Renal cortical epithelial cell (primary cell): ENCODE measurements at places on chromosomes 1 and 21. TPM values are rescaled to one million over a fixed set of nuclear protein-coding genes. Genes with fewer than 3 reads are reported as not detected.

DNA sequence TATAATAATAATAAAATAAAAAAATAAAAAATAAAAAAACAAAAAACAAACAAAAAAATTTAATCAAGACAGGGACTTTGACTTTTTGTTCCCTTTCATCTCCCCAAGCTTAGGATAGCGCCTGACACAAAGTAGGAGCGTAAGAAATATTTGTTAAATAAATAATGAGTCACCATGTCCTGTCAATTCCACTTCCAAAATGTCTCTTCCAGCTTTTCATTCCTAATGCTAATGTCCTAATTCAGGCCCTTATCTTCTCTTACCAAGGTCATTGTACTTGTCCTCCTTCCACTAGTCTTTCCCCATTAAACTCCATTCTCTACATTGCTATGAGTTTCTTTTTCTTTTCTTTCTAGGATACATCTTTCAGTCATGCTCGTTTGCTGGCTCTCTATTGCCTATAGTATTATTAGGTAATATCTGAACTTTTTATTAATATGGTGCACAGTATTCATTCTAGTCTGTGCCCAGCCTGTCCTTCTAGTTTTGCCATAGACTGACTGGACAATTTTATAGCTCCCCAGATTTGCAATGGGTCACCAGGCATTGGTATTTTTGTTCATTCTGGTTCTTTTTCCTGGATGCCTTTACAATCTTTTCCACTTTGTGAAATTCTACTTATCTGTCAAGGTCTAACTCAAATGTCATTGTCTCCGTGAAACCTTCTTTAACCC lies 11.4 kb downstream of the NEXN start:
- DNase-seq: no peak

DNA sequence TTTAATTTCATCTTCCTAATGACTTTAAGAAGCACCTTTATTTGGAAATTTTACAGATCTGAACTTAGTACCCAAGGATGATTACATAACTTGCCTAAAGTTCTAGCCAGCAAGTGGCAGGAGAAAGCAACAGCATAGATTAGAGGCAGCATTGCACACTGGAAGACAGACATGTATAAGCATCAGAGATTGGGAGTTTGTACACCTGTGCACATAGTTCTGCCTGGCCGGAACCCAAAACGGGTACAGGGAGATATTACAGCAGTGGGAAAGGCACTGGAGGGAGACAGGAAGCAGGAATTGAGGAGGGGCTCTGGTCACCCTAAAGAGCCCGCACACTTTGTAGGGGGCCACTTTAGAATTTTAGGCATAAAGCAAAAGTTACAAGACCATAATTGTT lies 19.3 kb downstream of the GBP6 start:
- no peak for DNase-seq

Gene PCP4L1
- total RNA-seq: 0.30 TPM in 1 of 2 replicates, not detected in the other

DNA sequence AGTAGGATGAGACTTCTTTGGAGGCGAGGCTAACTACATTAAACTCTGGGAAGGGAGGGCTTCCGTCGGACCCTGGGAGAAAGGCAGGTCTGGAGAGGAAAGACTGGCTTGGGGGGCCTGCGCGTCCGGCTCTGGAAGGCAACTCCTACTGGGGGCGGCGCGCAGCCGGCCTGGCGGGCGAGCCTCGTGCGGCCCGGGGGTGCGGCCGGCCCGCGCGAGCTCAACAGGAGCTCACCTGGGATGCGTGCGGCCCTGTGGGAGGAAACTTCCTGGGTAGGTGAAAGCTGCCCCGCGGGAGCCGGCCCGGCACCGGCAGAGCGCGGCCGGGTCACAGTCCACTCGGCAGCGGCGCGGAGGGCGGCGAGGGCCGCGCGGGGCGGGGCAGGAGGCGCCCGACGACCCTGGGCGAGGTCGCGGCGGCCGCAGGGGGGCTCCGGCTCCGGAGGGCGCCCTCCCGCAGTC lies 449 bp downstream of the EPS15 start:
- DNase-seq: no peak

- DNase-seq: peak; percentile 55
Measured at GRCh38 chr1:227318016-227318852, at the start of gene CDC42BPA. TSS of gene CDC42BPA (minus strand) at chr1:227318492. CDS start at chr1:227317182, 1,310 bp downstream.

GRCh38 chr1:3852711-3853485 lies 4.1 kb downstream of the CEP104 start:
- DNase-seq: no peak

Gene SLC45A1
- 0.52 and 2.0 TPM in 2 replicates for total RNA-seq

DNA sequence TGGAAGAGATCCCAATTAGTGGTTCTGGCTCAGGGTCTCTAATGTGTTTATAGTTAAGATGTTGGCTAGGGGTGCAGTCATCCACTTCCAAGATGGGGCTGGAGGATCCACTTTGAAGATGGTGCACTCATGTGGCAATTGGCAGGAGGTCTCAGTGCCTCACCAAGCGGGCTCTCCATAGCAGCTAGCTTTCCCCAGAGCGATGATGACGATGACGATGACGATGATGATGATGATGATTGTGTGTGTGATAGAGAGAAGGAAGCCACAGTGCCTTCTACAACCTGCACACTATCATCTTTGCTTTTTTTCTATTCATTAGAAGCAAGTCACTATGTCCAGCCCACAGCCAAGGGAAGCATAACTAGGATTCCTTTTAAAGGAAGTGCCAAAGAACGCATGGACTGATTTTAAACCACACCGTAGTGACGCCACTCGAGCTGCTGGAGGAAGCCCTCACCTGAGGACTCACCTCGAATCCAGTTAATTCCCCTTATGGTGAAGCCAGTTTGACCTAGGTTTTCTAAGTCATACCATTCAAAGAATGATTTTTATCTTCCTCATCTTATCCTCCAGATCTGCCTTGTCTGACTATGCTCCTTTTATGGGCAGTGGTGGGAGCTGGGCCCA lies 49.4 kb downstream of the SRRM1 start:
- no peak for DNase-seq

DNA sequence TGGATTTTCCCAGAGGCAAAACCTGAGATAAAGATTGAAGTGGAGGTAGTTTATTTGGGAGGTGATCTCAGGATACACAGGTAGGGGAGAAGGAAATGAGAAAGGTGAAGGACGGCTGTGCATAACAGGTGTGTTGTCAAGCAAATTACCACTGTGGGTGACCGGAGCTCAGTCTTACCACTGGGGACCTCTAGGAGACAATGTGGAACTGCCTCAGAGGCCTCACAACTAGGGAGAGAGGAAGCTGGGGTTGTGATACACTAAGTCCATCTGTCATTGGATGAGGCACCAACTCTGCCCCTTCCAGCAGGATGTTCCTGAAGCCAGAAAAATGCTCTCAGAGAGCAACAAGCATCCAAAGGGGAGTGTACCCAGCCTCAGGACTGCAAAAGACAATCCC lies 32.6 kb downstream of the GRIK3 start:
- DNase-seq: no peak

Gene PRELP
- 0.05 TPM in 1 of 2 replicates, not detected in the other for total RNA-seq

Gene WARS2
- 24.3 and 24.7 TPM in 2 replicates for total RNA-seq

DNA sequence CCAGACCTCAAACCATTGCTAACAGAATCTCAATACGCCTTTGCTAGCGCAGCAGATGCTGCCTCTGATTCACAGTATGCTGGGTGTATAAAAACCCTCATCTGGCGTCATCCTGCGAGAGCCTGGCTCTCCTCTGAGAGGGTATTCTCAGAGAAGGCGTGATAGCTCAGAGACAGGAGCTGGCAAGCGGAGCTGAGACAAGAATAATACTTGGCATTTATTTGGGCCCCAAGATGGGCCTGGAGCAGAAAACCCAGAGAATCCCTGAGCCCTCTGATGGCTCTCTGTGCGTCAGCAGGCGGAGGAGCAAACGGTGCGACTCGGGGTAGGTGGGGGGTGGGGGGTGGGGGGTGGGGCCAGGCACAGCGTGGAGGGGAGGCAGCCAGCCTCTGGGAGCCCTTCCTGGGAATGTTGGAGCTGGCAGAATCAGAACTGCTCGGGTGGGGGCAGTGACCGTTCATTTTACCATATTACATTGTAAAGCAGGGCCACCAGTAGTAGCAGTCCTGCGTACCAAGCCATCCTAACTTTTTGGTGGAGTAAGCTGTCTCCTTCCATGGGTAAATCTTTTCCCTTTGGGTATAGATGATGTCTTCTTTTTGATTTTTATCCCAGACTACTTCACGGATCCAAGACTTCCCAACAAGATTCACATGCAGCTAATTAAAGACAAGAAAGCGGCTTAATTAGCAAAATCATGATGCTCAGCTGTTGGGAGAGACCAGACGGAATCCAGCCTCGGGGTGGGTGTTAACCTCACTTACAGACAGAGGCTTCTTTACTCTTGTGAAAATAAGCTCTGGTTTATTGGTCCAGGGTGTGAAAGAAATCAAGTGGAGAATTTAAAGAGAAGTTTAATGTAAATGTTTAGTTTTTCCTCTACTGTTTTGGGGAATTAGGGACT lies 7.1 kb downstream of the RIIAD1 start:
- DNase-seq: no peak

DNA sequence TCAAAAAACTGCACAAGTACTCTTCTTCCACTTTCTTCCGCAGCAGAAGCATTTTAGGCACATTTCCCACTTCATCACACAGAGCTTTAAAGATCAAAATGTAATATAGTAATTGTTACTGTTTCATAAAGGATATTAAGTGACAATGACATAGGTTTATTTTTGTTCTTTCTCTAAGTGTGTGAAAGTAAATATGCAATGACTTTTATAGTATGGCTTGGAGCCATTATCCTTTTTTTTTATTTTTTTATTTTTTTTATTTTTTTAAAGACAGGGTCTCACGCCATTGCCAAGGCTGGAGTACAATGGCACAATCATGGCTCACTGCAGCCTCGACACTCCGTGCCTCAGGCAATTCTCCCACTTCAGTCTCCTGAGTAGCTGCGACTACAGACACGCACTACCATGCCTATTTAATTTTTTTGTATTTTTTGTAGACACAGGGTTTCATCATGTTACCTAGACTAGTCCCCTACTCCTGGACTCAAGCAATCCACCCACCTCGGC lies 7.0 kb downstream of the TRIM33 start:
- no peak for DNase-seq

DNA sequence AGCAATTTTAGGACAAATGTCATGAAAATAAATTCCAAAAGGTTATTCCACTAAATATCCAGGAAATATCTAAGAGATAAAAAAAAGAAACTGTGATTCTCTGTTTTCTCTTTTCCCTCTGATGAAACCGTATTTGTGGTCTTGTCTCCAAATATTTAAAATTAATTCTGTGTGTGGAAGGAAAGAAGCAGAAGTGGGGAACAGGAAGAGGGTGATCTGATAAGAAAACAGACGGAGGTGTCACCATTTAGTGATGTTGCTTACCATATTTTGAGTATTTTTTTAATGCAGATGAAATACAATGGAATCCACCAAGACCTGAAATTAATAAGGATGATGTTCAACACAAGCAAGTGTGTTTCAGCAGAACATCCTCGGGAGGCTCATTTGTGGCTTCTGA lies 29.6 kb downstream of the CLCA1 start:
- no peak for DNase-seq
